ENCODE measurements at places on chromosomes 5 and 9.

DNA sequence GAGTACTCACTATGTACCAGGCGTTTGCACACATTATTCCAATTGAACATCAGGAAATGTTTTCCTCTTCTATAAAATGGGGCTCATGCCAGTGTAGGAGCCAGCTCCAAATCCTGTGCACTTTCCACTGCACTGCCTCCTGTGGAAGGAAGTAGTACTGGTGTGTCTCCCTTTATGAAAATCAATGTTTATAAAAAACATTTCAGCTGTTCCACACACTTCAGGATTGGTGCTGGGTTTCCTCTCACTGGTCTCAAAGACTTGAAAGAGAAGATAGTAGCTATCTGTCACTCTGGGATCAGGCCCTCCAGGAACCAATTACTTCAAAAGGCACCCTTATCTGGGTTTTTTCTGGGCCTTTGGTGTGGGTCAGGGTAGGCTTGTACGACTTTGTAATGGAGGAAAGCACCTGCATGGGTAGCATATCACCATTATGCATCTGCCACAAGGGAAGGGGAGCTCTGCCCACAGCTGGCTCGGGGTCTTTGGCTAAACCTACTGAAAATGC lies 32.5 kb downstream of the RAB14 start:
- peak; percentile 50 for DNase-seq

- DNase-seq, result no peak
These were observed 42.3 kb downstream of the COL23A1 start for GRCh38 chr5:178547753-178548415.

DNA sequence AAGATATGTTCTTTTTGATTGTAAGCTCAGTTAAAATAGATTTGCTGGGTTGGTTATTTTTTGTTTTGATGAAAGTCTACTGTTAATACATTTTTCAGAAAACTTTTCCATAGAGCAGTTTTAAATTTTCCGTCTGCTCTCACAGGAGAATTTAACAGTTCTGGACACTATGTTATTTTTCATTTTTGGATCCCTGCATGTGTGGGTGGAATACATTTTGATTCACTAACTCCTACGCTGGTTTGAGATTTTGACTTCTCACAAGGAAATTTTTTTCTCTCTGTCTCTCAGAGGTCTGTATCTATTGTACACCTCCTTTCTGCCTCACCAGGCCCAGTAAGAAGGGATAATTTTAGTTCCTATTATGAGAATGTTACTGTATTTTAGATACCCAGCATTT lies 502.4 kb downstream of the CDH10 start:
- no peak for DNase-seq

GRCh38 chr5:4295663-4296339 lies 700.2 kb downstream of the IRX1 start:
- DNase-seq, result peak; percentile 45

All from hematopoietic multipotent progenitor cell treated with erythropoietin and hydrocortisone succinate and interleukin-3 and kit ligand, for 6 days (in vitro differentiated cells).